GM20000 (cell line): ENCODE measurements at places on chromosomes 2 and 18.

- no peak for DNase-seq
Observed at GRCh38 chr18:51234117-51235008, 36.9 kb upstream of the MEX3C start.

DNA sequence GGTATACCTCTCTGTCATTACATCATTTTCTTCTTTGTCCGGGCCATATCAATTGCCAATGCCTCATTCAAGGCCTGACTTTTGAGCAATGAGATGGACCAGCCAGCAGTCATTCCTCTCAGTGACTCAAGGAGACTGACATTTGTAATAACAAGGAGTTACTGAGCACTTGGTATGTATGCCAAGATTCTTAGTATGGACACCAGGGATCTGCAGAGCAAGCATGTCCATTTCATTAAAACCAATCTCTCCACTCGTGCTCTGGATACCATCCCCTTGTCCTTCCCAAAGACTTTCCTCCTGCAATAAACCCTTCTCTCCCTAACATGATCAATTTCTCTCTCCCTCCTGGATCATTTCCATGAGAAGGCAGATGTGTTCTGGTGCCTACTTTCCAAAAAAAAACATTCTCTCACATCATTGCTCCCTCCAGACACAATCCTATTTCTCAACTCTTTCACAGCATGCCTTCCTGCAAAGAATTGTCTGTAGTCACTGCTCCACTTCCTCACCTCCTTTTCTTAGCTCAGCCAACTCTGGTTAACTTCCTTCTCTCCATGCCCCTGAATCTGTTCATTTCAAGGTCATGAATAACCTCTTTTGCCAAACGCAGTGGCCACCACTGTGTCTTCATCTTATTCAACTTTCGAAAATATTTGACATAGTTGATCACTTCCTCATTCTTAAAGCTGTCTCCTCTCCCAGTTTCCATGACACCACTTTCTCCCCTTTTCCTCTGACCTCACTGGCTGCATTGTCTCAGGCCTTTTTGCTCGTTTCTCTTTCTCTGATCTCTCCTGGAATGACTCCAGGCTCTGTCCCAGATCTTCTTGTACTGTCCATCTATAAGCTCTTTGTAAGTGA, 102.8 kb upstream of the CYP1B1 start:
- peak; percentile 40 for DNase-seq

- peak; percentile 81 for DNase-seq
Observed at GRCh38 chr2:173402405-173402974, 47.8 kb downstream of the CDCA7 start.

- no peak for DNase-seq
Observed at GRCh38 chr2:240023792-240024191, 1.4 kb downstream of the NDUFA10 start.

DNA sequence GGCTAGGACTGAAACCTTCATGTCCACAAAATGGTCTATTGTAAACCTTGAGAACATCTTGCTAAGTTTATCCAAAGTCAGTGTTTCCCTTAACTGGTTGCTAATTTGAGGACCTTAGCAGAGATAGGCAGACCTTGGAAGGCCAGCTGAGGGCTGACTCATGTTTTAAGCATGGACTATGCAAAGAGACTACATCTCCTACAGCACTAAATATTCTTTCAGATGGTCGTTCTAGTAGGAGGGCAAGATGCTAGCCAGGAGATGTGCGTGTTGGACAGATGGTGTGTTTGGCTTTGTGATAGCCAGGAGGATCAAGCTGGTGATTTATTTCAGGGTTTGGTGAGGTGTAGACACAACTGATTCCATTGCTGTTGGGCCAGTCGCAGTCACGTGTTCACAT, 75.8 kb downstream of the NRP2 start:
- no peak for DNase-seq

GRCh38 chr2:186442885-186443284, 43.2 kb upstream of the ZC3H15 start:
- no peak for DNase-seq

DNA sequence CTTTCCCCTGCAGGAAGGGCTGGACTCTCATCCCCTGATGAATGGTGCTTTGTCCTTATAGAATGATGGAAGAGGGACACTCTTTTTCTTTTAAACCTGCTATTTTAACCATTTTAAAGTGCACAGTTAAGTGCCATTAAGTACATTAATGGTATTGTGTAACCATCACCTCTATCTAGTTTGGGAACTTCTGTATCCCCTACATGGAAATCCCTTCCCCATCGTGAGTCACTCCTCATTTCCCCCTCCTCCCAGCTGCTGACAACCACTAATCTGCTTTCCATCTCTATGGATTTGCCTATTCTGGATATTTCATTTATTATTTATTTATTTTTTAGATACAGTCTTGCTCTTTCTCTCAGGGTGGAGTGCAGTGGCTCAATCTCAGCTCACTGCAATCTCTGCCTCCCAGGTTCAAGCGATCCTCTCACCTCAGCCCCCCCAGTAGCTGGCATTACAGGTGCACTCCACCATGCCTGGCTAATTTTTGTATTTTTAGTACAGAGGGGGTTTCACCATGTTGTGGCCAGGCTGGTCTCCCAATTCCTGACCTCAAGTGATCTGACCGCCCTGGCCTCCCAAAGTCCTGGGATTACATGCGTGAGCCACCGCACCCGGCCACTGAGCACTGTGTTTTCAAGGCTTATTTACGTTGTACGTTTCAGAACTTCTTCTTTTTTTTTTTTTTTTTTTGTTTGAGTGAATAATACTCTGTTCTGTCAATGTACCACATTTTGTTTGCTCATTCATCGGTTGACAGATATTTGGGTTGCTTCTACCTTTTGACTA, 15.8 kb downstream of the DGKD start:
- no peak for DNase-seq

- DNase-seq = no peak
Observed at GRCh38 chr18:13630716-13631268, 95.6 kb downstream of the FAM210A start.

- DNase-seq = peak; percentile 35
Observed at GRCh38 chr2:23375448-23375847, 9.5 kb upstream of the KLHL29 start.

DNA sequence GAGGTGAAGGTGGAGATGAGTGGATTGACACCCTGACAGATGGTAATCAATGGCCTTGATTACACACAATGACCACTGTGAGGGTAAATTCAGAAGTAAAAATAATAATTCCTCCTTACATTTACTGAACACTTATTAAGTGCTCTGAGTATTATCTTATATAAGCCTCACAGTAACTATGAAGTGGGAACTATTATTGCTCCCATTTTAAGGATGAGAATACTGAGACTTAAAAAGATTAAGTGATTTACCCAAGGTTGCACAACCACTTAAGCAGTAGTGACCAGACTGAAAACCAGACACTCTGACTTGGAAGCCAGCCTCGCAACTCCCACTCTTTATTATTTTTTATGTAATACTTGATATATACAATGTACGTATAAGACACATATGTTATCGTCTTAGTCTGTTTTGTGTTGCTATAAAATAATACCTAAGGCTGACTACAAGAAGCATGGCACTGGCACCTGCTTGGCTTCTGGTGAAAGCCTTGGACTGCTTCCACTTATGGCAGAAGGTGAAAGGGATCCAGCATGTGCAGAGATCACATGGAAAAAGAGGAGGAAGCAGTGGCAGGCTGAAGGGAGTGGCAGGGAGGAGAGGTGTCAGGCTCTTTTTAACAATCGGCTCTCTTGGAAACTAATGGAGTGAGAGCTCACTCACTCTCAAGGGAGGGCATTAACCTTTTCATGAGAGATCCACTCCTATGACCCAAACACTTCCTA, 41.5 kb upstream of the C1D start:
- no peak for DNase-seq

DNA sequence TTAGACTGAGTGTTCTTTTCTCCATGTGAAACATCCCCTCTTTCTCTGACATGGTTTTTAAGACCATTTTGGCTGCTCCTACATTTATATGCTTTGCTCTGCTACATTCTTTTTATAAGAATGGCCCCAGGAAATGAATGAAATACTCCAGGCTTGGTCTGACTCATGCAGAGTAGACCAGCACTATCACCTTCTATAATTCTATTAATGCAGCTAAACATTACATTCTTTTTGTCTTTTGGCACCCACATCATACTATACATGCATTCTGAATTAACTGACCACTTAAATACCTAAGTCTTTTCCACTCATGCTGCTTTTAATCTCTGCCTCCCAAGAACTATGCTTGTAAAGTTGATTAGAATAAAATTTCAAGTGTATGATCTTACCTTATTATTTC, 94.1 kb downstream of the AAK1 start:
- no peak for DNase-seq

GRCh38 chr2:186064507-186064906, 325.9 kb downstream of the FSIP2 start:
- DNase-seq = no peak

GRCh38 chr2:71680925-71681324, 227.6 kb downstream of the DYSF start:
- DNase-seq = no peak

- DNase-seq = no peak
Observed at GRCh38 chr2:69477627-69478026, 40.4 kb upstream of the NFU1 start.

DNA sequence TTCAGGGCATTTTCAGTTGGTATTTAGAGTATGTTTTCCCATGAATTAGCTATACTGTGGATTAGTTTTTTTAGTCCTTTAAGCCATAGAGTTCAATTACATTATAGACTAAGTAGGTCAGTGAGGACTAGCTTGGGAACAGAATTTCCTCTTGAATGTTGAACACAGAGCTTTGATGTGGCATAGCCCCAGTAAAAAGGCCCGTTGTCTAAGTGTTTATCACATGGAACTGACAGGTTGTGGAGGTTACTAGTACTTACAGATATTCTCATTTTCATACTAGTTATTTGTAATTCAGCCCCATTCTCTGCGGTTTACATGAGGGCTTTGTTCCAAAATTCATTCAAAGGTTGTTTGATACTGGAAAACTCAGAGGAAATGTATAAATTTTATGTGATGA, 6.2 kb downstream of the INSIG2 start:
- no peak for DNase-seq

GRCh38 chr18:60675801-60676200, 303.2 kb upstream of the MC4R start:
- DNase-seq = no peak

DNA sequence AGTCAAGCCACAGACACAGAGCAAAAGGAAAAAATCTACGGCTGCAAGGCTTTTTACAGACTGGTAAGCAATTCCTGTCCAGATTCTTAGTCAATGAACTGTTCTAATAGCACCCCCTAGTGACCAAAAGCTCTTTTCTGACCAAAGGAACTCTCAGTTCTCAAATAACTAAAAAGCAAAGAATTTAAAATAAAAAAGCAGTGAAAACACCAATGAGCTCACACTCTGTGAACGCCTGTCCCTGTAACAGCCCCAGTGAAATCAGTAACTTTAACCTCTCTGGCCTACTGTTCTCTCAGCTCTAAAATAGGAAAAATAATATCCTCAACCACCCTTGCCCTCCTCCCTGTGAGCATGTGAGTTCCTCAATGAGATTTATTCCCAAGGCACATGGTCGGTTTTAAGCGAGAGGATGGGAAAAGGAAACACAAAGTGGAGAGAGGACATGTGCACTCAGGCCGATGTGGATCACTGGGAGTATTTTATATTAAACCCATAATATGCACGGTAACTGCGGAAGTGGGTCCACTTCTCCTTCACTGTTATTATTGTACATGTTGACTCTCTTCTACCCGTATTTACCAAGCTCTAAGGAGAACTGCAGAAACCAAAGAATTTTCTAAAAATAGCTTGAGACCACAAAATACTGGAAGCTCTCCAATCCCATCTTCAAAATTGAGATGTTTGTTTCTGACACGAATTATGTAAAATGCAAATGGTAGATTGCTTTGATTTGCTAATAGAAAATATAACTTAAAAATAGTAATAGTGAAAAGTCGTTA, 128.5 kb downstream of the STK39 start:
- DNase-seq = peak; percentile 28

GRCh38 chr2:207734264-207734635, 22.8 kb downstream of the CCNYL1 start:
- DNase-seq = no peak

DNA sequence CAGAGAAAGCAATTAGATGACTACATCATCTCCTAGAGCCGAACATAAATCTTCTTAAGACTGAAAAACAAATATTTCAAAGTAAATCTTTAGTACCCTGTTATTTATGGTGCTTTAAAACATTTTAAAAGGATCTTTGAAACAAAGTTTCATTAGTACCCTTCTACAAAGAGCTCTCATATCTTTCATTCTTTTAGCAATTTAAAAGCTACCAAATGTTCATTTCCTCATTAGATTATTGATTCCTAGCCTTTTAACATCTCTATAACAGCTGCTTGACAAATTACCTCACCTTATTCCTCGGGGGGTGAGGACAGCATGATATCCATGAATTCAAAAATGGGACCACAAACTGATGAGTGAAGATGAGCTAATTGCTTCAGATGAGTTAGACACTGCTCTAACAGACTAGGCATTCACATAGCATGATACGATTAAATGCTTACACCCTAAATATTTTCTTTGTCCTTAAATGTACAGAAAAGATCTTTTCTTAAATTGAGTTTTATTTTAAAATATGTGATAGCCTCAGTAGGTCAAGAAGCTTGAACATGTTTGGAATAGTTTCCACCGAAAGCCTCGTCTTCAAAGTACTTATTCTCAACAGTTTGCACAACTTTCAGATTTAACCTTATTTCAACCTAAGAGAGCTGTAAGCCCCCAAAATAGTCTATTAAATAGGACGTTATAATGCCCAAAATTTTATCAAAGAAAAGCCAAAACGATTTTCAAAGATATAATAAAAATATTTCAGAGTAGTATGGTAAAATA, 2.1 kb downstream of the ATAD2B start:
- no peak for DNase-seq

DNA sequence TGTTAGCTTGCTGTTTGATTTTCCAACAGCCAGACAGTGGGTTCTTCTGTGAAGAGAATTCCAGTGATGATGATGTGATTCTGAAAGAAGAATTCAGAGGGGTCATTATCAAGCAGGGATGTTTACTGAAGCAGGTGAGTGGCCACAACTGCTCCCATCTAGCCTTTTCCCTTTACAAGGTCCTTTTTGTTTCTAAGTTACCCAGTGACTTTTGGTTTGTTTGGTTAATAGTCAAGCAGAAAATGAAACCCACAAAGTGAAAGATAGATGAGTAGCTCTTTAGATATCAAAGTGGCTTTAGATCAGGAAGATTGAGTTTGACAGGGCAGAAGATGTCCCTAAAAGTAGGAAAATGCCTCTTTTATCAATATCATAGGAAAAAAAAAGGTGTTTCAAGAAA, 23.3 kb downstream of the PLEK start:
- DNase-seq = no peak

DNA sequence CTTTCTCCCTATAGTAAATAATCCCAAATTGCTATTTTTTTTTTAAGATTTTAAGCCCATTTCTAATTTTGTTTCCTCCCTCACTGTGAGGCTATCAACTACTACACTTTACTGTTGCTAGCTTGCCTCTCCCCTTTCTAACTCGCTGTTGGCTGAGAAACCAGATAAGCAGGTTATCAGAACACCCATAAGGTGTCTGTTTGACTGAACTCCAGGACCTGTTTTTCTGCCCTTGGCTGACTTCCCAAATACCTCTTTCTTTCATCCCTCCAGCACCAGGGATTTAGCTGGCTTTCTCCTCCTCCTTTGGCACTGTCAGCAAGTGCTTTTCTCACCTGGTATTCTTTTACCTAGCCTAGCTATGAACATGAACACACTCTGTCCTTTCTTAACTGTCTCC, 11.1 kb downstream of the TRAK2 start:
- DNase-seq = no peak
